Mammary epithelial cell (primary cell): ENCODE measurements at places on chromosomes 11 and 22. TPM values are rescaled to one million over a fixed set of nuclear protein-coding genes. Genes with fewer than 3 reads are reported as not detected.

Gene SLC5A4
- not detected for polyA plus RNA-seq

Gene KCNE3
- polyA plus RNA-seq: not detected

Gene ADM2
- polyA plus RNA-seq: 1.7 TPM

Gene TMEM179B
- 57.7 TPM for polyA plus RNA-seq

Gene POTEH
- polyA plus RNA-seq: not detected

Gene RAB36
- polyA plus RNA-seq: 7.6 TPM

DNA sequence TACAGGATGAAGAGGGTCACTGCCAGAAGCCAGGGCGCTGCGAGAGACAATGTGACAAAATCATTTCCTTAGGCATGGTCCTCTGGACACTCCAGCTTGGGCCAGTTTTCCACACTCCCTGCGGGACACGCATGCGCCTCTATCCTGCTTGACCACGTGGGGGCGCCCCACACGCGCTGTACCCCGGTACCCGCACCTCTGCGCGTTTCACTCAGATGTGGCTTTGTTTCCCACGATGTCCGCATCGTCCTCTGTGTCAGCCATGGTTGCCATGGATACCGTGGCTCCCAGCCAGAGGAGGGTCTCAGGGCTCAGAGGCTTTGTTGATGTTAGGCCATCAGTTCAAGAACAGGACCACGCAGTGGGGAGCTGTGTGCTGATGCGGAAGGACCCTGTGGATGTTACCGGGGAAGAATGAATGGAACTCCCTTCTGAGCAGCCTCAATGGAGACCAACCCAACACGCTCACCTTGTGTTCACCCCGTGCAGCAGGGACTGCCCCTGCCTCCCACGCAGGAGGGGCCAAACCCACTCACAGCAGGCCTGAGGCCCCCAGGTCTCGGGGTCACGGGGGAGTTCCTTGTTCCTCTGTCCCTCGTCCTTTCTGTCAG, 101.1 kb upstream of the SLC22A12 start:
- DNase-seq: peak; percentile 27

DNA sequence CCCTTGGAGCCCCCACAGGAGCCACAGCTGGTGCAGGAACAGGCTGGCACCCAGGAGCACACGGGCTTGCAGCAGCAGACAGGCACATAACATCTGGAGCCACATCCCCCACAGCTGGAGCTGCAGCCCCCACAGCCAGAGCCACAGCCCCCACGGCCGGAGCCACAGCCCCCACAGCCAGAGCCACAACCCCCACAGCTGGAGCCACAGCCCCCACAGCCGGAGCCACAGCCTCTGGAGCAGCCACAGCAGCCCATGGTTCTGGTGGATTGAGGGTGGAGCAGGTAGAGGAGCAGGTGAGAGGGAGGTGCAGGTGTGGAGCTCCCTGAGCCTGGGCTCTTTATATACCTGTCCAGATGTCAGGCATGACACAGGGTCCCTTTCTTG, at the start of gene KRTAP5-2:
KRTAP5-2 (minus strand) TSS at position 301 of the 387 bp plus-strand sequence; CDS start at position 257, 44 bp downstream.
- DNase-seq: no peak

- DNase-seq: no peak
Measured at GRCh38 chr11:44519989-44520737, 45.3 kb upstream of the CD82 start.

GRCh38 chr11:86592047-86592591, 80.3 kb downstream of the ME3 start:
- DNase-seq: no peak

GRCh38 chr11:20535271-20535881, 64.0 kb upstream of the SLC6A5 start:
- DNase-seq: no peak

GRCh38 chr11:65639623-65640482, 2.0 kb downstream of the SIPA1 start:
- no peak for DNase-seq

DNA sequence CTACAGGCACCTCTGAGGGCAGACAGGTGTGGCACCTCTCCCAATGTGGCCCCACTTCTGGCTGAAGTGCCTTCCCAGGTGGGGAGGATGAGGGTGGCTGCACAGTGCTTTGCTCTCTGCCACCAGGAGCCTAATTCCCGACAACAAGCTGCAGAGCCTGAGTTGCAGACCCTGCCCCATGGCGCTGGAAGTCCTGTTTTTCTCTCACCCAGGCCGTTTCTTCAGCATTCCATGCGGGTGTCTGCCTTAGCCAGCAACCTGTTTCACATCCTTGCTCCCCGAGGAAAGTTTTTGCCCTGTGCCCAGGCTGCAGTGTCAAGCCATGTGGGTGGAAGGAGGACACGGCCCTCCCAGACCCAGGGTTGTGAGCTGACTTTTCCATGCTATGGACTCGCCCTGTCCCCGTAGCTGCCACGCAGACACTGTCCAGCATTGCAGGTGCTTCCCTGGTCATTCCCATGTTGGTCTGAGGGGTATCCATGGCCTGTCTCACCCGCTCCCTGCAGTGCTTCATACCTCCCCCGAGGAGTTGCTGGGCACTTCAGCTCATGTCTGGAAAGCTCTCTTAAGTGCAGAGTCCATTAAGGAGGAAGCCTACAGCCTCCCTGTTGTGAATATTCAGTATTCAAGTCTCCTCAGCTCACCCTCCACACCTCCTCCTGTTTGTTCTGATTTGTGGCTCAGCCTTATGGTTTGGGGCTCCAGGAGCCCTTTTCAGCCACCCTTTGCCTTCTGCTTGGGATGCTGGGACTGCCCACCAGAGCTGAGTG, 2.9 kb downstream of the DAGLA start:
- DNase-seq: no peak

GRCh38 chr11:75262961-75263852, 22.6 kb downstream of the TPBGL start:
- no peak for DNase-seq

DNA sequence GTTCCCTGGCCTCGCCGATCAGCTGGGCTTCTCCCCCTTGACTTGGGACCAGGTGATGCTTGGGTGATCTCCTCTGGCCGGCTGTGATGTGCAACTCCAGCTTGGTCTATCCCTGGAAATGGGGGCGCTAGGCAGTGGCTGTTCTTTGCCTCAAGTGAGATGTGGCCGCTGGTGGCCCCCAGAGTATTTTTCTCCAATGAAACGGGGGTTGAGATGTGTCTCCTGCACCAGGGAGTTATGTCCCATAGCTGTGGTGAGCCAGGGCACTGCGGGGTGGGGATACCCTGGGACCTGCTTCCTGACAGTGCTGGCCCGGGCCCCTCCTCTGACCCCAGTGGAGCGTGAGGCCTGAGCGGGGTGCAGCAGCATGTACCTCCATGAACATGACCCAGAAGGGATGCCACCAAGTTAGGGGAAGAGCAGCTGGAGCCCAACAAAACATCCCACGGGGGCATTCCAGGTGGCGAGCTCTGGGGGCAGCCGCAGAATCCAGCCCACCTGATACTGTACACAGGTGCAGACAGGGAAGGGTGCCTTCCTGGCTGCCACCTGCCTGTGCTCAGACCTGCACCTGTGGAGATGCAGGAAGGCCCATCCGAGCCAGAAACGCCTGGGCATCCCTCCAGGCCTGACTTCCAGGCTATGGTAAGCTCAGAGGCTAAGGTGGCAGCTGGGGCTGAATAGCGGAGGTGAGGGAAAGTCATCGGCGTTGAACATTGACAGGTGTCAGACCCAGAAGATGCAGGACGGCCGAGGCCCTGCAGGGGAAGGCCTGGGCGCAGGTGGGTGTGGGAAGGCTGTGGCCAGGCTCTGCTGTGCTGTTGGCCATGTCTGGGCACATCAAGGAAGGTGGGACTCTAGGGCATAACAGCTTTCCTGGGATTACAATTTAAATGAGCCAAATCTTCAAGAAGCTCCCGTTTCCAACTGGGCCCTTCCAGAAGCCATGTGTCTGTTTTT, 97.3 kb downstream of the CTTN start:
- no peak for DNase-seq
